ENCODE measurements at places on chromosomes 4 and X. TPM values are rescaled to one million over a fixed set of nuclear protein-coding genes. Genes with fewer than 3 reads are reported as not detected.

- no peak for DNase-seq
Observed at GRCh38 chr4:116561768-116562167, 523.6 kb downstream of the TRAM1L1 start.

DNA sequence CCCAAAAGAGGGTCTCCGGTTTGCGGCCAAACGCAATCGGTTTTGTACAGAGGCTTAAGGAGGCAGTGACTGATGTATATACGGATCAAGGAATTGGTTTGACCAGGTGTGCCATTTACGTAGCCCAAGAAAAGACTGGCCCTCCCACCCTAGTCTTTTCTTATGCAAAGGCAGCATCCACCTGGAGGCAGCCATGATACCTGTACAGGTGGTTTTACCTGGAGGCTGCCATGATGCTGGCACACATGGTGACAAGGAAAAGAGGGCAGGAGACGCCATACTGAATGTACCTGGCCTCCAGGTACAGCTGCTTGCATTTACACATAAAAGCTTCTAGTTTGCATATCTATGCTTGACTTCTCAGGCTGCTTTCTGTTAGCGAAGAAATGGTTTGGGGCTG, 917.7 kb upstream of the INTU start:
- no peak for DNase-seq

DNA sequence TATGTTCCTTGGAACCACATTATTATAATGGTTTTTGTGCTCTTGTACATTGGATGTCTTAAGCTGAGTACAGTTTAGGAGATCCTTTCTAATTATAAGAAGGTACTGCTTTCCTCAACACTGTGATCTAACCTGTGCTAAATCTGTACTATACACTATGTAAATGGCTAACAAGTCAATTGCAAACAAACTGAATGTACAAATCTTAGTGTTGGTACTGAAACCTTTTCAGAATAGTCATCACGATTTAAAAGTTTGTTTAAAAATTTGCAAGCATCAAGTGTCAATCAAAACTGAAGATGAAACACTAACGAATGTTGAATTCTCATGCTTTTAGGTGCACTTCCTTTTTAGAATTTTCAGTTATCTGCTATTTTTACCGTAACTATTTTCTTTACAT, 2090.4 kb upstream of the TENM3 start:
- DNase-seq = no peak

DNA sequence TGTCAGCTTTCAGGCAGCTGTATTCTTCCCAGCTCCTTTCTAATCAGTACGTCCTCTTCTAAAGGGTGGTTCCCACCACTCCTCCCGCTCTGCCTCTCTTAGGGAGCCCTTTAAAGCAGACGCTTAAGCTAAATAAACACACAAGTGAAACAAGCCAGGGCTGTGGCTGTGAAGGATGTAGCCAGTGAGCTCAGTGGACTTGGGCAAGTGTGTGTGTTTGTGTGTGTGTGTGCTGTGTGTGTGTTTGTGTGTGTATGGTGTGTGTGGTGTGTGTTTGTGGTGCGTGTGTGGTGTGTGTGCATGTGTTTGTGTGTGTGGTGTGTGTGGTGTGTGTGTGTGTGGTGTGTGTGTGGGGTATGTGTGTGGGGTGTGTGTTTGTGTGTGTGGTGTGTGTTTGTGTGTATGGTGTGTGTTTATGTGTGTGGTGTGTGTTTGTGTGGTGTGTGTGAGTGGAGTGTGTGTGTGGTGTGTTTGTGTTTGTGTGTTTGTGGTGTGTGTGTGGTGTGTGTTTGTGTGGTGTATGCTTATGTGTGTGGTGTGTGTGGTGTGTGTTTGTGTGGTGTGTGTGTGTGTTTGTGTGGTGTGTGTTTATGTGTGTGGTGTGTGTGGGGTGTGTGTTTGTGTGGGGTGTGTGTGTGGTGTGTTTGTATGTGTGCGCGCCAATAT, 283.3 kb downstream of the PTTG2 start:
- DNase-seq = no peak

GRCh38 chr4:189279188-189279587, 661.5 kb upstream of the FRG1 start:
- no peak for DNase-seq

DNA sequence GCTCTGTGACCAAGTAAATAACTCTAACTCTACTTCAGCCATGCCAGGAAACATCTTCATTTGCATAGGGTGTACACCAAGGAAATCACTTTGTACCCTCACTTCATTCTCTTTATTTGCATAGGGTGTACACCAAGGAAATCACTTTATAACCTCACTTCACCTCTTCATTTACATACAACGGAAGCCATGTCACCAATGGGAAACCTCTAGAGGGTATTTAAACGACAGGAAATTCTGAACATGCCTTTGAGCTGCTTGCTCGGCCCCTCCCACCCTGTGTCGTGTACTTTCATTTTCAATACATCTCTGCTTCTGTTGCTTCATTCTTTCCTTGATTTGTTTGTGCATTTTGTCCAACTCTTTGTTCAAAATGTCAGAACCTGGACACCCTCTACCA, 848.1 kb upstream of the FRG1 start:
- no peak for DNase-seq

GRCh38 chr4:173171987-173172386, 3.4 kb downstream of the GALNT7 start:
- DNase-seq = no peak

DNA sequence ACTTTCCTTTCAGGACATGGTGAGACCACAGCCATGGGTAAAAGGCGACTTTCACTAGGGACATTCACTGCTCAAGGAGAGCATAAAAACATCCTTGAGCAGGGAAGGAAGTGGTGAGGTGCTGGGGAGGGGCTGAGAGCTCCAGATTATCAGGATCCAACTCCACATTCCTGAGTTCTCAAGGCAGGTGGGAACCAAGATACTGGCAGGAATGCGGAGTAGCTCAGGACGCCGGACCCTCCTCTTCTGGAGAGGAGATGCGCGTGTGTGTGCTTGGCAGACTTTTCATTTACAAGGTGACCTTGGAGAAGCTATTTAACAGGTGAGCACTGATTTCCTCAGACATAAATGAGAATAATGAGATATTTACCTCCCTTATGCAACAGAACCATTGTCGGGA, 41.3 kb upstream of the TXK start:
- no peak for DNase-seq

DNA sequence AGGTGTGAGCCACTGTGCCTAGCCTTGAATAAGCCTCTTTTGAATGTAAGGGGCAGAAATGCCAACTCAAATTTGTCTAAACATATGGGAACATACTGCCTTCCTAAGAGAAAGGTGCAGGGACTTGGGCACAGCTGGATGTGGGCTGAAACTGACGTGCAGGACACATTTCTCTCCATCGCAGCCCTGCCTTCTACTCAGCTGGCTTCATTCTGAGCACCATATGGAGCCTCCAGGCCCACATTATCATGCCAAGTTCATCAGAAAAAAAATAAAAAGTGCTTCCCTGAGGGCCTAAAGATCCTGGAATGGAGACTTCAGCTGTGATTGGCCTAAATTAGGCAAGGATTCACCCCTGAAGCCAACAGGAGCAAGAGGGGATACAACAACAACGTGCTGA, 386.2 kb downstream of the RAB28 start:
- DNase-seq = no peak

The ZNF630 gene
- 21.3 TPM for total RNA-seq
